ENCODE measurements at places on chromosomes 1 and 21. TPM values are rescaled to one million over a fixed set of nuclear protein-coding genes. Genes with fewer than 3 reads are reported as not detected.

- H3K36me3 ChIP-seq, result no peaks in the 10 kb centered on the region
- no peak overlapping the region for H3K4me3 ChIP-seq
- peak; percentile 85 for DNase-seq
- H3K4me1 ChIP-seq, result no peaks in the 10 kb centered on the region
These were observed 70.5 kb downstream of the SSBP3 start for GRCh38 chr1:54335755-54336108.

DNA sequence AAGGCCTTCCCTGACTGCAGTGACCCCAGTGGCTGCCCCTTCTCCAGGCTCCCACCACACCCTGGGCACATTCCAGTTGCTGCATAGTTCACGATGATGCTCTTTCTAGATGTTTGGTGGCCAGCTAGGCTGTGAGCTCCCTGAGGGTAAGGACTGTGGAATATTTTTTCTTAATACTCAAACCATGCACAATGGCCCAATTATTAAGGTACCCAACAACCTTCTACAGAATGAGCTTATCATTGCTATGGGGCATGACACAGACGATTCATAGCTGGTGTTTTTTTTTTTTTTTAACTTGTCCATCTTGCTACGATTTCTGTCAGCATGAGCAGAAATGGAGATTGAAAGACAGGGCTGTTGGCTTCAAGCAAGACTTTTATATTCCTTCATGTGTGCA is 68.9 kb upstream of the CLDN14 start:
- DNase-seq, result no peak
- H3K27me3 ChIP-seq, result peaks cover 1% of the 10 kb centered on the region

- H3K27me3 ChIP-seq, result no peaks in the 10 kb centered on the region
- no peak overlapping the region for H3K27ac ChIP-seq
- no peak overlapping the region for H3K4me3 ChIP-seq
- no peaks in the 10 kb centered on the region for H3K4me1 ChIP-seq
- no peaks in the 10 kb centered on the region for H3K36me3 ChIP-seq
These were observed 26.1 kb downstream of the PCAT6 start for GRCh38 chr1:202836623-202837403.

Gene AKNAD1
- total RNA-seq, result not detected

Gene MYOG
- total RNA-seq, result not detected

Gene ADGRL4
- 60.4 TPM for total RNA-seq
